GM12891 (cell line): ENCODE measurements at places on chromosomes 2 and 18.
A peak's percentile ranks its signal among the peaks of the same experiment; 100 is the strongest.

- no peak for DNase-seq
These were observed 353.4 kb upstream of the VRK2 start for GRCh38 chr2:57693177-57693576.

- DNase-seq = no peak
These were observed 276.7 kb downstream of the CALCRL start for GRCh38 chr2:187171318-187171717.

DNA sequence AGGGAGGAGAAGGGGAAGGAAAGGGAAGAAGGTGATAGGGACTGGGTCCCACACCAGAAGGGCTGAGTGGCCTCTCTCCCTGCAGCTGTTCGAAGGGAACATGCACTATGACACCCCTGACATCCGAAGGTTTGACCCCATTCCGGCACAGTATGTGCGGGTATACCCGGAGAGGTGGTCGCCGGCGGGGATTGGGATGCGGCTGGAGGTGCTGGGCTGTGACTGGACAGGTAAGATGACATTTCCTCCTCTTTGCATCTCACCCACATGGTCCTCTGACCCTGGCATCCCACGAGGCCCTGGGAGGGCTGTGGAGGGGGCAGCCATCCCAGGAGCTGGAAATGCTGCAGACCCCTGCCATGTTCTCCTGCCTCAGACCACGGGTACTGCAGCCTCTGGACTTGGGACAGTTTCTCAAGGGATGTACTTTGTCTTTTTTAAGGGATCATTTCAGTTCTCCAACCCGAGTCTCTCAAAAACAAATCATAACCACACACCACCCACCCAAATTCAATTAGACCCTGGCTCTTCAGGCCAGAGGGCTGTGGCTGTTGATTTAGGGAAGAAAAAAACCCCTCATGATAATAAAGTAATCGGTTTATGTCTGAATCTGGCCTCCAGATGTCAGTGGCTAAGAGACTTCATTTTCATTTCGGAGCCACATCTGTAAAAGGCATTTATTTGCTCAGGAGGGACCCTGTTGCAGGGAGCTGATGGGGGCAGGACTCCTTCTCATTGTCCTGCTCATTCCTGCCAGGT, 63.5 kb downstream of the NRP2 start:
- DNase-seq = no peak

DNA sequence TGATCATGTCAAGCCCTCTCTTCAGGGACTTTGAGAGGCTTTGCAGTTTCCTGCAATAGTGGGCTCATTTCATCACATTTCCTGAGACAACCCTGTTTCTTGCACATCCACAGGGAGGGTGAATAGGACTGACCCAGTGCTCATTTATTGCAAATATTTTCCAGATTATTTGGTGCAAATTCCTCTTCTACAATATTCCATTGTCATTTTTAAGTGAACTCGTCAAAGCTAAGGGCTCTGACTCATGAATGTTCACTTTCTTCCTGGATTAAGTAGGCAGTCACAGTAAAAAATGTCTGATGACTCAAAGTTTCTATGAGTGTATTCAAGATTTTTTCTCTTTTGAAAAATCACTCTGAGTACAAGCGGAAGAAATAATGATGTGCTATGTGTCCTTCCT, 225.5 kb upstream of the GALNT5 start:
- no peak for DNase-seq

DNA sequence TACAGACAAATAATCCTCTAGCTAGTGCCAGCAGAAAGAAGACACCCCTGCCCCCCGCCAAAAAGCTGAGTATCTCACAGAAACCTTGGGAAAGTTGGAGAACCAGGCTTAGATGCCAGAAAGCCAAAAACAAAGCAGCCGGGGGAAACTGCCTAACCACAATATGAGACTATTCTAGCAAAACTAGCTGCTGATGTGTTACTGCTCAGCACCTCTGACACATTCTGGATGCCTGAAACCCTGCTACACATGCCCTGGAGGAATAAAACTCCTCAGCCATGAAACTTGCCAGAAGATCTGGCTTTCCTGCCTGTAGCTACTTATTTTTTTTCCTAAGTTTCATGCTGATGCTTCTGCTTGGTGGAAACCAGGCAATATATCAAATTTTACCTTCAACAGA, 122.7 kb upstream of the GCFC2 start:
- no peak for DNase-seq

DNA sequence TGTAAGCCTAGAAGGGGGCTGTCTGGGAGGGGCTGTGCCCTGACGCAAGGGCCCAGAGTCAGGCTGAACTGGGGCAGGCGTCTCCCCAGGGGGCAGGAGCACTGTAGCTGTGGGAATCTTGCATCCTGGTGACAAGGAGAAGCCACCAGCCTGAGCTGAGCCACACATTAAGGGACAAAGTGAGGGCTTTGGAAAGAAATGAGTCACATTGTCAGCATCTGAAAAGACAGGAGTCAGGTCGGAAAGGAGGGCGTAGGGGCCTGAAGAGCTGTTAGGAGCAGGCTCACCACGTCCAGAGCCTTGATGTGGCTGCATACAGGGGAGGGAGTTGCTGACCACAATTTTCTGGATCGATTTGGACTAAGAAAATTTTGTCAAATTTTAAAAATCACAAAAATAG, 298.6 kb downstream of the CYP26B1 start:
- no peak for DNase-seq

DNA sequence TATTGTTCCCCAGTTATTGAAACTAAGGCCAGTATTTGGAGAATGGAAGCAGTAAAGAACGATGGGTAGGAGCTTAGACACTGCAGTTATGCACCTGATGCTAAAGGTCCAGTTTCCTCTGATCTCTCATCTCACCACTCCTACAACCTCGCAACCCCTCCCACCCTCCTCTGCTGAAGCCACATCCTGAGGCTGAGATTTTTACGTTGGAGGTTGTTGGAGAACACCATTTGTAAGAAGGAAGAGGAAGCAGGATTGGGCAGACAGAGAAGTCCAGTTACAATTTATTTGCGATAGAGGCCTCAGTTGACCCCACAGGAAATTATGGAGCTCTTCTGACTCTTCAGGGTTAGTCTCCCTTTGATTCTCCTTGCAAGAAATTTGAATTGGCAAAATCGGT, 54.3 kb upstream of the NDUFV2 start:
- no peak for DNase-seq

DNA sequence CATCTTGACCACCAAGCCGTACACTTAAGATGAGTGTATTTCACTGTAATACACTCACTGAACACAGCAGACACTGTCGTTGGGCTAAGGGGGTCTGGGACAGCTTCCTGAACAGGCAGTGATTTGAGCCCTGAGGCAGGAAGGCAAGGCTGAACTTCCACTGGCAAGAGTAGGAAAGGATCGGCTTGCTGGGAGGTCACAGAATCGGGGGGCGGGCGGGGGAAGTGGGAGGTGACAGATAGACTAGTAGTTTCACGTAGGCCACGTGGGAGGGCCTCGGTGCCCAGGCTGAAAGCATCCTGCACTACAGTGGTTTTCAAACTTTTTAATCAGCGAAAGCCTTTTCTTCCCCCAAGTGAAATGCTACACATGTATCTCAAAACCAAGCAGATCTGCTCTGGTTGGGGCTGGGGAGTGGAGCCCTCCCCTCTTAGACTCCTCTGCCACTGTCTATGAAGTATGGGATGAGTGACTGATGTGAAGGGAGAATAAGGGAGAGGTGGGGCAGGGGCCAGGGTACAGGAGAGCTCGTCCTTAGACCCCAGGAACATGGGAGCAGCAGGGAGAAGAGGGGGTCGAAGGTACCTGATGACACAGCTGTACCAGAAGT, 8.6 kb downstream of the PARD6G start:
- no peak for DNase-seq

DNA sequence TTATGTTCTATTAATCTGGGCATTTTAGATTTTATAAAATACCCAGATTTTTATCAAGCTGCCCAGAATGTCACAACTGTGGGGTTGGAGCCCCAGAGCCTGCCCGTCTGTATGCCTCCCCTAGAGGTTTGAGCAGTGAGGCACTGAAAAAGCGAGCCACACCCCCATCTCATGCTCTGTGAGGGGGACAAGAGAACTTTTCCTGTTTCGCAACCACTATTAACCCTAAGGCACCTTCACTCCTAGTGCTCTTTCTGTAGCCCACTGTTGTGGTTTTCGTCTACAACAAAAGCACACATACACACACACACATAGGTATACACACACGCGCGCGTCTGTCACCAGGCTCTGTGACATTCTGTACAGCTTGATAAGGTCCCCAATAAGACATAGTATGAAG, 38.0 kb downstream of the DCDC2C start:
- no peak for DNase-seq

GRCh38 chr2:148926291-148926961, 51.4 kb downstream of the KIF5C start:
- peak; percentile 39 for DNase-seq

DNA sequence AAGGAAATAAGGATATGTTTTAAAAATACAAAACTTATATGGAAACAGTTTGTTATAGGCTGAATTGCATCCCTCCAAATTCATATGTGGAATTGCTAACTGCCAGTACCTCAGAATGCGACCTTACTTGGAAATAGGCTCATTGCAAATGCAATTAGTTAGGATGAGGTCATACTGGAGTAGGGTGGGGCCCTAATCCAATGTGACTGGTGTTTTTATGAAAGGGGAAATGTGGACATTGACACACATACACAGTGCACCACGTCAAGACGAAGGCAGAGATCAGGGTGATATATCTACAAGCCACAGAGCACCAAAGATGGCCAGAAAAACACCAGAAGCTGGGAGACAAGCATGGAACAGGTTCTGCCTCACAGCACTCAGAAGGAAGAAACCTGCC, 494.2 kb downstream of the TSN start:
- DNase-seq = no peak

DNA sequence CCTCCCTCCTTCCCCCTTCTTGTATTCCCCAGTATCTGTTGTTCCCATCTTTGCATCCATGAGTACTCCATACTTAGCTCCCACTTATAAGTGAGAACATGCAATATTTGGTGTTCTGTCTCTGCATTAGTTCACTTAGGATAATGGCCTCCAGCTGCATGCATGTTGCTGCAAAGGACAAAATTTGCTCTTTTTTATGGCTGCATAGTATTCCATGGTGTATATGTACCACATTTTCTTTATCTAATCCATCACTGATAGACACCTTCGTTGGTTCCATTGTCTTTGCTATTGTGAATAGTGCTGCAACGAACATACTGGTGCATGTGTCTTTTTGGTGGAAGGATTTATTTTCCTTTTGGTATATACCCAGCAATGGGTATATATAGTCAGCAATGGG, 47.4 kb downstream of the VIT start:
- no peak for DNase-seq

- no peak for DNase-seq
These were observed 3.8 kb downstream of the LBH start for GRCh38 chr2:30235008-30235655.

- no peak for DNase-seq
These were observed 32.4 kb upstream of the ACYP2 start for GRCh38 chr2:54083021-54083420.

- DNase-seq = no peak
These were observed 211.0 kb upstream of the ZC3H15 start for GRCh38 chr2:186274936-186275575.

GRCh38 chr2:60070736-60071489, 482.5 kb downstream of the BCL11A start:
- no peak for DNase-seq

DNA sequence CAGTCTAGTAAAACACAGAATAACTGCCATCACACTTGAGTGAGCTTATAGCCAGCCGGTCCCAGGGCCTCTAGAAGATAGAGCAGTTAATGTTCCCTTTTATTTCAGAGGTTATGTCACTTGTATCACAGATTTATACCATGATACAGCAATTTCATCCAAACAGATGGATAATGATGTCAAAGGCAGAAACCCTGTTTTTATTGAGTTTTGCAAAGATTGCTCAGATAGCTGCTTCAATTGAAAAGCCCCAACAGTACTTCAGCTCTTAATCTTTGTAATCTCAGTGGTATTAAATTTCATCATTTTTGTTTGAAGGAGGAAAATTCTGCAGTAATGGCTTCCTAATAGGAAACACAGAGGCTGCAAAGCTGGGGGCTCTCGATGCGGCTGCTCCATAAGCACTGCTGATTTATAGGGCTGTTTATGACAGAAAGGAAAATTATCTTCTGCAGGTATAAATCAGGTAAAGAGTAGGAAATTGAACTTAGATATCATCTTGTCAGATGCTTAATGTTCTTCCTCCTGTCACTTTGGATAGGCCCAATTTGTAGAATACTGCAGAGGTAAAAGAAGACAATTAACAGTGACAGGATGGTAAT, 112.3 kb downstream of the LNPK start:
- DNase-seq = no peak

- DNase-seq = no peak
These were observed 178.1 kb downstream of the FAM210A start for GRCh38 chr18:13548106-13548819.

- no peak for DNase-seq
These were observed 117.3 kb downstream of the TTC27 start for GRCh38 chr2:32745191-32745590.

DNA sequence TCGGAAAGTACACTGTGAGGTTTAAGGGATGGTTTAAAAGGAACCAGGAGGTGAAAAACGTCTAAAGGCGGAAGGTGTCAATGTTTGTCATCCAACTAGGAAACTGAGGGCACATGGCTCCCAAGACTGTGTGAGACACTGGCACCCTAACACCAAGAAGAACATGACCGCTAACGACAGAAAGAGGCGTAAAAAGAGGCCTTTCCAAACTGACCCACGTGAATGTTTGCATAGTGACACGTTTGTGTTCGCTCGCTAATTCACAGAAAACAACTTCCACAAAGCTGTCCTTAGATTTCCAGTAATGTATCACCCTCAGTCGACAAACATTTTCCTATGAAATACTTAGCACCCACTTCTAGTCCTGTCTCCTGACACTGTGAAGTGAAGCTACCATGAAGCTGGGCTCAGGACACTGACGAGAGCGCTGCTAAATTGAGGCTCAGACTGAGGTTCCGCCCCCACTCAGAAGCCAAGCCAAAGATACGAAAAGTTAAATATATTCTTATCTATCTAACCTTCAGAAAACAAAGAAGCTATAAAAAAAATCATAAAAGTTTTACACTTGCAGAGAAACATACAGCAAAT, 86.5 kb downstream of the ZNF516 start:
- no peak for DNase-seq

GRCh38 chr2:161681046-161681445, 56.8 kb downstream of the SLC4A10 start:
- DNase-seq = no peak

DNA sequence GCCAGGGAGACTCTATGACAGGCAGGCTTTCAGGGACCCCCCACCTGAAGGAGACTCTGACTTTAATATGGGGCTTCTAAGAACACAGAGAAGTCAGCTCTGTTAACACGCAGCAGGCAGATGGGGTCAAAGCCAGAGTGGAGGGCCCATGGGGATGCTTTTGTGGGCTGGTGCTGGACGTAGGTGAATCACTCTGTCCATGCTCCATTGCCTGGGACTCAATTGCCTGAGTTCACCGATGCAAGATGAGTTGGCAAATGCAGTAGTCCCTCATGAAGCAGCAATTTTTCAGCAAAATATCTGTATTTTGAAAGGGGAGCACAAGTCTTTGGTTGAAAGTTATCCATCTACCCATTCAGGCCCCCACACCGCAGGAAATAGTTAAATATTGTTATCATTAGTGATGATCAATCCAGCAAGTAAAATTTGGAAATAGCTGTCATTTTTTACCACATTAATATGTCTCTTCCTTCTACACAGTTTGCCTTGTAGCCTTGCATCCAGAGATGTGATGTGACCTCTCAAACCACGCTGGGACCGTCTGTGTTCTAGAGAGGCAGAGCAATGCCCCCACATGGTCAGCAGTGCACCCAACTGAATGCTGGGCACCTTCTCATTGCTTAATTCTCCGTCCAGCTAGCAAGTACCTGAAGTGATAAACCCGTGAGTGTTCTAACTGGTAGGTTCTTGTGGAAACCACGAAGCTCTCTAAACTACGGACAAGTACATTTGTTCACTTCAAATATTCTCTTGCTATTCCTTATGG, 34.8 kb upstream of the FAM110C start:
- no peak for DNase-seq

- no peak for DNase-seq
These were observed 18.7 kb downstream of the TPO start for GRCh38 chr2:1431886-1432400.
